ENCODE measurements at places on chromosomes 3 and 15.
A peak's percentile ranks its signal among the peaks of the same experiment; 100 is the strongest.

GRCh38 chr3:11776346-11776745 lies 70.3 kb downstream of the TAMM41 start:
- no peak for DNase-seq

DNA sequence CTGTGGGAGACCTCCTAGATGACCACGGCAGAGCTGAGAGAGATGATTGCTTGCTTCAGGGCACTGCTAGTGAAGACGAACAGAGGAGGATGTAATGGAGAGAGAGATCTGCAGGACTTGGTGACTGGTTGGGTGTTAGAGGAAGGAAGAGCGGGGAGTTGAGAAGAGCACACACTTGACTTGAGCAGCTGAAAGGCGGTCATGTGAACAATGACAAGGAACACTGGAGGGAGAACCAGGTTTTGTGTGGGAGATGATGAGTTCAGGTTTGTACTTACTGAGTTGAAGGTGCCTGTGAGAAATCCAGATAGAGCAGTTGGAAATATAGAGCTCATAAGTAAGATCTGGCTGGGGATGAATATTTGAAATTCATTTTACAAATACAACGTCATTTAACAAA lies 40.3 kb downstream of the CDAN1 start:
- no peak for DNase-seq

- DNase-seq, result no peak
Measured at GRCh38 chr15:40157778-40158447, 3.0 kb upstream of the BUB1B start.

DNA sequence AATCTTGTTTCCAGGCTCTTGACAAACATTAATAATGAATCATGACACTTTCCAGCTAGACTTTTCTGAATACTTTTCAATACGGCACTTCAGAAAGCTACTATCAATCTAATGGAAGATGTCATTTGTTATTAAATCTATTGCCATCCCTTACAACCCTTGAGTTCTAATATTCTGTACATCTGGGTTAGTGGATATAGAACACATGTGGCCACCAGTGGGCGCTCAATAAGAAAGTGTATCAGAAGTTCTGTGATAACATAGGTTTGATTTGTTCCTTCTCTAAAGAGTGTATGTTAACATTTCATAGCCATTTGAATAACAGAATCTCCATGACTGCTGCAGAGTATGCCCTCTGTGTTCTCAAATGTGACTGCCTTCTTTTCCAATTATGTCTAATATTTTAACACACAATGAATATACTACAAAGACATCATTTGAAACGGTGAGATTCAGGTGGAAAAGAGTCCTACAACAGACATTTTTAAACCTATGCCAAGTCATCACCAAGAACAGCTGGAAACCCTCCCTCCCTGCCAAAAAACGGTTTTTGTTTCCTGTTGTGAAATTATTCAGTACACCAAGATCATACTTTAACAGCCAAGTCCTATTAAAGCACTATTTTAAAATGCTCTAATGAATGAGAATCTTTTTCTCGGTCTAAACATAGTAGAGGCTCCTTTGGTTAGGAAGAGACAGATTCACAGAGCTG lies 22.2 kb downstream of the ALDH1A2 start:
- DNase-seq, result no peak

DNA sequence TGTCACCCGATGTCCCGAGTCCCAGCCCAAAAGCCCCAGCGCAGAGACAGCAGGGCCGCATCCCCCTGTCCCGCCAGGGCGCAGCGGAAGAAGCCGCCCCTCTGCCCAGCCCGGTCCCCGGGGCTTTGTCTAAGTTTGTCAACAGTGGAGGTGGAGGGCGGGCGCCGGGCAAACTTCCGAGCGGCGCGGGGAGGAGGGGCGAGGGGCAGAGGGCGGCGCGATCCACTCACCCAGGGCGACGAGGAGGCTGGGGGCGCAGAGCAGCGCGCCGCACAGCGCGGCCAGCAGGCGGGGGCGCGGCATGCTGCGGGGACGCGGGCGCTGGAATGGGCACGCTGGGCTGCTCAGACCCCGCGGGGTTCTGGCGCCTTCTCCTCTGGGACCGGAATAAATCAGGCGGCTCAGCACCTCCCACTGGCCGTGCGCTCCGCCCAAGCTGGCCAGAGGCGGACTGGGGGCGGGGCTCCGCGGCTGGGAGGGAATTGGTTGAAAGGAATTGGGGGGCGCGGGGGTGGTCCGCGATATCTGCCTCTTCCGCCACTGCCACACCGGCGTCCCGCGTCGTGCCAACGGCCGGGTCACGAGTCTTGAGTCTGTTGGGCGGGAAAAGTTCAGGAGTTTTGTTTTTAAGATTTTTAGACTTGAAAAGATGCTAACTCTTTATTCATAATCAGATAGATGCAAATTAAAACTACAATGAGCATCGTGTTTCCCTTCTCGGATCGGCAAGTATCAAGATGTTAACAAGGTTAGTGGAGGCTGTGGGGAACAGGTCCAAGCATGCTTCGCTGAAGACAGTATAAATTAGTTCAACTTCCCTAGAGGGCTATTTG lies at the start of gene MFGE8:
Gene MFGE8 (minus strand): TSS at position 363 of the 833 bp plus-strand sequence. CDS start 60 bp downstream, at position 303.
- DNase-seq, result peak; percentile 62

DNA sequence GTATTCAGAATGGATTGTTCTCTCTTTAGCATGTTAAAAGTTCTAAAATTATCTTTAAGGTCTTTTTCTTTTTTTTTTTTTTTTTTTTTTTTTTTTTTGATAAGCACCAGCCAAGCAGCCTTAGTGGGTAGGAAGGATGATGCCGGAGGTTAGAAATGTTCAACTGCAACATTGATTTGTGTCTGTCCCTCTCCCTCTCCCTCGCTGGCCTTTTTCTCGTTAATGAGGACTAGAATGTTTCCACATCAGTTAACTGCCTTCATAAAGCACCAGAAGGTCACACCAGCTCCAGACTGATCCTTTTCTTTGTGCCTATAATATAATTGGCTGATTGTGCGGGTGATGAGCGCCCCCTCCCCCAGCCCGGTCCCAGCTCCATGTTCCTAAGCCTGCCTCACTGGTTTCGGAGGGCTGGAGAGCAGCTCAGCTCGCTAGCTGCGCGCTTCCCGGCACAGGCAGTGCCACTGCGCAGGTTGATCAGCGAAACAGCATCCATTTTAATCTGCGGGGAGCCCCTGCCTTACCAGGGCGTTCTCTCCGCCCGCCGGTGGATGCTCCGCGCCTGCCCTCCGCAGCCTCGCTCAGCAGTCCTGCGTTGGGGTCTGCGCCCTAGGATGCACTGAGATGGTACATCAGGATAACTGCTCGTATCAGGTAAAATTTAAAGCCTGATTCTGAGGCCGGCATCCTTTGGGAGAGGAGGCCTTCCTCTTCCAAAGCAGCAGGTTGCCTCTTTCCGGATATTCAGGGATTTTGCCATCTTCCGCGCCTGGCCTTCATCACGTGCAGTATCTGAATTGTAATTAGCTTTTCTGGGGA lies 148.9 kb upstream of the IL12A start:
- no peak for DNase-seq

DNA sequence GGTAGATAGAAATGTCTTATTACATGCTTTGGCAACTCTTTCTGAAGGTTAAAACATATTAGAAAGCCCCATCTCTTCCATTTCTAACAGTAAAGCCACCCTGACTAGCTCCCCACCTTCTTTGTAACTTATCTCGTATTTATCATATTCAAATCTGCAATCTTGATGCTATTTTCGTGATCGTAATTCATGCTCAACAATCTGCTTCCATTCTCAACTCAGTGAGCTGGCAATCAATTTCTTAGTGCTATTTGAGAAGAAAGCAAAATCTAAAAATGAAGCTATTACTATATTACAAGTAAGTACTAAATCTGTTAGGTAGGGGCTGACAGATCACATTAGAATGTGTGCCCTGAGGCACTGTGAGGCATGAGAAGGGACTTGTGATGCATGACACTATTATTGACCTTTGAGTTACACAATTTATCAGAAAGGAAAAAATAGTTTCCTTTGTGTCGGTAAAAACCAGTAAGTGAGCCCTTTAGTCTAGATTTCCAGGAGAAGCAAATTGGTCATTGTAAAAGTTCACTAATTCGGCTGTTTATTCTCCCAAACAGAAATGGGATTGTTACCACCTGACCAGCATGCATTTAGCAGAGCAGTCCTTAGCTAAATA lies 379.7 kb upstream of the CNTN6 start:
- DNase-seq, result no peak

DNA sequence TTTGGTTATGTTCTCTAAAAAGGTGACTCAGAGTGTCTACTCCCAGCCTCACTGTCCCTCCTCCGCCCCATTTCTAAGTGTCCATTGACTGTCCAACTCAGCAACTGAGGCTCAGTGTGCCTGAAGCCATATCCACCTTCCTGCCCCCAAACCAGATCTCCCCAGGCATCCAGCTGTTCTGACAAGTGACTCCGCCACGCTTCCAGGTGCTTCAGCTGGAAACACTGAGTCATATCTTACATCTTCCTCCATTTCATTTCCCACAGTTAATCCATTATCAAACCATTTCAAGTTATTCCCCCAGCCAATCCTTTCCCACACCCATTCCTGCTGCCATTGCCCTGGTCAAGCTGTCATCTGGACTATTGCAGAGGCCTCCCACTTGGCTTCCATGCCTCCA lies 17.1 kb downstream of the MAGEF1 start:
- DNase-seq, result no peak

GRCh38 chr3:142944342-142944741 lies 19.1 kb downstream of the PAQR9 start:
- DNase-seq, result no peak

DNA sequence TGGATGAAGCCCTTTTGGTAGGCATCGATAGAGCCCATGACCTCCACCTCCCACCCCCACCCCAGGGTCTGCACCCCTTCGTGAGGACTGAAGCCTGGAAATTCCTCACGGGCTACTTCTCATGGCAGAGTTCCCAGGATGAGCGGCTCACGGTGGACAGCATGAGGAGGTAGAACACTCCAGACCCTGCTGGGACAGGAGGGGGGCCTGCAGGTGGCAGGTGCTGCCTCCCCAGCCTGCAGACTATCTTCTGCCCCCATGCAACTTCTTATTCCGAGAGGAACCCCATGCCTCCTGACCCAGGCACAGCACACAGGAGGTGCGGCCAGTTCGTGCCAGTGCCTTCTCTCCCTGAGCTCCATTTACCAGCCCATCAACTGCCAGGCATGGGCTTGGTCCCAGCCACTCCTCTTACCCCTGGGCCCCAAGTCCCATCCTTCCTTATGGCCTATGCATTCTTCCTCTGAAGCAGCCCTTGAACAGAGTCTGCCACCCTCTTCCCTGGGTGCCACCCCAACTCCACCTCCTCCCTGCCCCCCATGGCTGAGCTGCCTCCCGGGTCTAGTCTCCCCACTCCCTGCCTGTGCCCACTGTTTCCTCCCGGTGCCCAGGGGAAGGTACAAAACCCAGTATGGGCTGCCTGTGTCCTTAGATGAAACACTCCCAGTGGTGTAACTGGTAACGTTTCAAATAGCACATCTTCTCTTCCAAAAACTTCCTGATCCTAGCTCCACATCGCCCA lies 8.4 kb downstream of the TBC1D21 start:
- no peak for DNase-seq

GRCh38 chr3:127042634-127043033 lies 59.7 kb downstream of the PLXNA1 start:
- no peak for DNase-seq

GRCh38 chr15:28923726-28924280 lies 38.0 kb downstream of the APBA2 start:
- DNase-seq, result no peak

GRCh38 chr3:40715551-40715950 lies 190.8 kb downstream of the ZNF621 start:
- no peak for DNase-seq

- no peak for DNase-seq
Measured at GRCh38 chr3:168003911-168004310, 91.8 kb downstream of the GOLIM4 start.

- no peak for DNase-seq
Measured at GRCh38 chr3:14796403-14797077, 22.2 kb upstream of the FGD5 start.

DNA sequence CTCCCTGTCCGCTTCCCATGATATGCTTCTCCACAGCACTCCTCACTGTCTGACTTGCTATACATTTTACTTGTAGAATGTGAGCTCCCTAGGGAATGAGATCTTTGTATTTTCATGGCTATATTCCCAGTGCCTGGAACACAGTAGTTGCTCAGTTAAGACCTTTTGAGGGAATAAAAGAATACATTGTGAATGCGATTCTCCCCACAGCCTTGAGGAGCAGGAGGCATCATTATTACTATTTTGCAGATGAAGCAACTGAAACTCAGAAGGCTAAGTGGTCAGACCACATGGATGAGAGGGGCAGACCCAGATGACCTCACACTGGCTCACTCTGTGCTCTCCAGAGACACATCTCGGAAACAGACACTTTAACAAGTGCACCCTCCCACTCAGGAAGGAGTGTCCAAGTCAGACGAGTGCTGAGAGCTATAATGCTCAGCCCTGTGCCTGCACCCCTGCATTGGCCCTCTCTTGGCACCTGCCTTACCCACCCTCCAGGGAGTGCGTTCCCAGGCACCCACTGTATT lies 46.8 kb downstream of the SST start:
- no peak for DNase-seq

GRCh38 chr3:43176666-43177065 lies 70.8 kb upstream of the POMGNT2 start:
- no peak for DNase-seq

DNA sequence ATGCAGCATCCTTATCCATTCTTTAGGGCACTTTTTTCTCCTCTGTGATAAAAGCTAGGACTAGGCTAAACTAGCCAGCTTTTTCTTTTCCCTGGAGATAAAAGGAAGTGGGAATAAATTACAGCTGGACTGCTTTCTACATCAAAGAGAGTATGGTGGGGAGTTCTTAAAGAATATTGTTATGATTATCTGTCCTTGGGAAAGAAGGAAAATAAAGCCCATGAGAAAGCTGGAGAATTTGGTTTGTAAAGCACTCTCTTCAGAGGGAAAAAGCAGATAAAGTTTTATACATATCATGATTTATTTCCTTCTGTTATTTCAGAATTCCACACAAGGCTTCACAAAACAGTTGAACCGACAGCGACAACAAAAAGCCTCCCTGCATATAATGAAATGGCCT lies 923.0 kb downstream of the DIPK2A start:
- DNase-seq, result no peak

DNA sequence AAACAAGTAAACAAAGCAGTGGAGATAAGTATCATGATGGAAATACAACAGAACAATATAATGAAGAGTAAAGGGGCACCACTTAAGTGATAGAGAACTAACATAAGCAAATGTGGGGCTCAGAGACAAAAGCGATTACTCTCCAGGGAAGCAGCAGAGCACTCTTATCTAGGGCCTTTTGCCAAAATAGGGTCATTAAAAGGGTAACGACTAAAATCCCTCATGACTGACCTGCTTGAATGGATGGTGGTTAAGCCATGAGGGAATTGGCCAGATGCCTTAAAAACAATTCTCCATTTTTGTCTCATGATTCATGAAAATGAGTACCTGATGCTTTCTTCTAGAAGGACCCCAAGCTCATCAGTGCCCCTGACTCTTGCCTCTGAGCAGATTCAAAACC lies 3.2 kb upstream of the SLC7A14 start:
- DNase-seq, result no peak

DNA sequence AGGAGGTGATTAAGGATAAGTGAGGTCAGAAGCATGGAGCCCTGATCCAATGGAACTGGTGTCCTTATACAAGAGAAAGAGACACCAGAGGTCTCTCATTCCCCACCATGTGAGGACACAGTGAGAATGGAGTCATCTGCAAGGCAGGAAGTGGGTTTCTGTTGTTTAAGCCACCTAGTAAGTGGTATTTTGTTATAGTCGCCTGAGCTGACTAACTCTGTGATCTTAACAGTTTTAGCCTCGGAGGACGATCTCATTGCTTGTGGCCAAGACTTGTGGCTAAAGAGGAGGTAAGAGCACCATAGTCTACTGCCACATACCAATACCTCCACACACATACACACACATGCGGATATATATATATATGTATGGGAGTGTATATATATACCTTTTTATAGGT lies 73.8 kb downstream of the MCTP2 start:
- no peak for DNase-seq
